ENCODE measurements at places on chromosomes 3 and 15. TPM values are rescaled to one million over a fixed set of nuclear protein-coding genes. Genes with fewer than 3 reads are reported as not detected.

Gene MKRN3
- not detected for total RNA-seq

DNA sequence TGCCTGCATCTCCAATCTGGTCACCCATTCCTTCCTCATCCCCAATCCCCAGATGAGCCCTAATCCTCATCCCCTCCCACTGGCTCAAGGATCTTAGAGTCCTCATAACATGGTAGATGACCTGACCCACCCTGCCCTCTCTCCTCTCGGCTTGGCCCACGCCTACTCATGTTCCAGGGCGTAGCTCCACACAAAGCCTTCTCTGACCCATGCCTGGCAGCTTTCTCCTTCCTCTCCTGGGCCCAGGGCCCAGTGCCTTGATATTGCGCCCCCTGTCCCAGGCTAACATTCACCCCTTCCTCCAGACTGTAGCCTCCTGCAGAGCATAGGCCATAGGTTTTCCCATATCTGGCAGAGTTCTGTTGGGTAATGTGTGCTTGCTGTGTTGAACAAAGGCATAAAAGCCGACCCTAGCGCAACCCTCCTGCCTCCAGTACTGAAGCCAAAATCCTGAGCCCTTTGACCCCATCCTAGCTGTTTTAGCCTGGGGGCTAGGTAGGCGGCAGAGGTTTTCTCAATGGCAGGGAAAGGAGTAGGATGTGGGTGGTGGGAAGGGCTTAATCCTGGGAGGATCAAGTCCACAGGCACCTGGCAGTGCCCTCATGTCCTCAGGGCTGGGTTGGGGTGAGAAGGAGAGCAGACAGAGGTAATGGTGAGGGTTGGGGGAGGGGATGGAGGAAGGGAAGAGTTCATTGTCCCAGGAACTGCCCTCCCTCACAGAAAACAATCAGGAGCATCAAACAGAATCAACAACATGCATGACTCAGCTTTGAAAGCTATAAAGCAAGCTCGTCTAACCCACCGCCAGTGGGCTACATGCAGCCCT lies 35.5 kb downstream of the MESD start:
- peak; percentile 49 for DNase-seq

Gene ATP10A
- 21.5 TPM for total RNA-seq

DNA sequence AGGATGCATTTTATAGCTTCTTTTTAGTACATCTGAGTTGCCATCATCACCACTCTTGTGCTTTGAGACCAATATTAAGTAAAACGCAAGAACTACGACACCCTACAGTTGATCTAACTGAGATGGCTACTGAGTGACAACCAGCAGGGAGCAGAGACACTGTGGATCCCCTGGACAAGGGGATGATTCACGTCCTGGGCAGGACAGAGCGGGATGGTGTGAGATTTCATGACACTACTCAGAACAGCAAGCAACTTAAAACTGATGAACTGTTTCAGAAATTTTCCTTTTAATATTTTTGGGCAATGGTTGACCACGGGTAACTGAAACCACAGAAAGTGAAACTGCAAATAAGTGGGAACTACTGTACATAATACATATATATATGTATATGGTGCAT lies 299.2 kb downstream of the ADAMTS17 start:
- DNase-seq = no peak

Gene SPTSSB
- total RNA-seq = not detected

Gene ELL3
- total RNA-seq = 2.2 TPM

GRCh38 chr3:32374788-32375595 lies 16.7 kb upstream of the CMTM7 start:
- DNase-seq = no peak

- DNase-seq = no peak
These were observed 10.6 kb upstream of the SOX2 start for GRCh38 chr3:181701096-181701495.

Gene ZPLD1
- 12.3 TPM for total RNA-seq

- DNase-seq = peak; percentile 59
These were observed 26.0 kb downstream of the SYNM start for GRCh38 chr15:99130765-99131440.

- DNase-seq = peak; percentile 92
These were observed 54.0 kb downstream of the NR1D2 start for GRCh38 chr3:23999012-23999641.

GRCh38 chr3:49803465-49804140 lies 542 bp downstream of the INKA1 start:
- DNase-seq = no peak

- DNase-seq = no peak
These were observed 359 bp downstream of the TPM1 start for GRCh38 chr15:63042877-63043334.

DNA sequence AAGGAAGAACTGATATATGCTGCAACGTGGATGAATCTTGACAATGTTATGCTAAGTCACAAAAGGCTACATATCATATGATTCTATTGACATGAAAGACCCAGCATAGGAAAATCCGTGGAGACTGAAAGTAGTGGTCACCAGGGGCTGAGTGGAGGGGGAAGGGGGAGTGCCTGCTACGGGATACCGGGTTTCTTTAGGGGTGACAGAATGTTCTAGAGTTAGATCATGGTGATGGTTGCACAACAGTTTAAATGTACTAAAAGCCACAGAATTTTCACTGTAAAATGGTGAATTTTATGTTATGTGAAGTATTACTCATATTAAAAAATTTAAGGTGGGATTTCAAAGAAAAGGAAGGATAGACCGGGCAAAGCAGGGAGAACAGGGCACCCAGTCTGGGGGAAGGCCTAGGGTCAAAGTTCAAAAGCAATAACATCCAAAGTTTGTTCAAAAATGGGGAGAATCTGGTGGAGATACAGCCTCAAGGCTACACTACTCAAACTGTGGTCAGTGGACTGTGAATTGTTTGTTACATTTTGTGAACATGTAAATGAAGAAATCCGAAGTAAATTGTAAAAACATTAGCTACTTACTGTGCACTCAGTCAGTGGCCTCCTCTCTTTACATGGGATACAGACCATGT lies 74.2 kb upstream of the FNDC3B start:
- DNase-seq = no peak

- DNase-seq = peak; percentile 29
These were observed 73.0 kb downstream of the MGLL start for GRCh38 chr3:127749361-127749760.

DNA sequence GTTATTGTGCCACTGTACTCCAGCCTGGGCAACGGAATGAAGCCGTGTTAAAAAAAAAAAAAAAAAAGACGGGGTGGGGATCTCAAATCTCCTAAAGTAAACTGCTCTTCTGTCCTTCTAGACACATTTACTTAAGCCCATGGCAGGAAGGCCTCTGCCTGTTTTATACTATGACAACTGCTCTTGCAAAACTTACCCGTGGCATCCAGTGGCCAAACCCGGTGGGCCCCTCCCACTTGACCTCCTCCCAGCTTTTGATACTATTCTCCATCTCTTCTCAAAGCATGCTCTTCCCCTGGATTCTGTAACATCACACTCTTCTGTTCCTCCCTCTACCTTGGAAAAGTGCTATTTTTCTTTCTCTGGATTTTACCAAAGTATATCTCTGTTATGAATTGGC lies 112.2 kb downstream of the RFTN1 start:
- no peak for DNase-seq

- DNase-seq = no peak
These were observed 64.2 kb upstream of the CHL1 start for GRCh38 chr3:132378-132777.

DNA sequence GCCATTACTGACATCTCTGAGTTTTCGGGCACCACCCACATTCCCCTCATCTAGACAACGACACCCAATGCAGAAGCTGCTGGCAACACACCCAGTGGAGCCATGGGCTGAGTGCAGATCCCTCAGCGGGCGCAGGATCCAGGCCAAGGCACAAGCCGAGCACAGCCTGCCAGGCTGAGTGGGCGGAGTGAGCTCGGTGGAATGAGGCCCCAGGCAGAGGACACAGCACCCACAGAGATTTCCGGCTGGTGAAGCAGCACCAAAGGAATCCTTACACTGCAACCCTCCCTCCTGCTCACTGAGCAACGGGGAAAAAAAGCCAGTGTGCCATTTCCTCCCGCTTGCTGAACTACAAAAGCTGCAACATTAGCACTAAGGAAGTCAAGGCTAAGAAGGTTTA lies 34.3 kb downstream of the ZMAT3 start:
- DNase-seq = peak; percentile 83

Gene RTP1
- total RNA-seq = not detected

GRCh38 chr15:70411143-70411863 lies 313.6 kb upstream of the TLE3 start:
- no peak for DNase-seq

GRCh38 chr3:119669906-119670570 lies 7.2 kb downstream of the COX17 start:
- no peak for DNase-seq
